ENCODE measurements at places on chromosomes 6 and 20. TPM values are rescaled to one million over a fixed set of nuclear protein-coding genes. Genes with fewer than 3 reads are reported as not detected.

Gene WFDC10B
- not detected for total RNA-seq

Gene NMBR
- total RNA-seq, result not detected

Gene MLN
- total RNA-seq, result not detected

Gene TMEM151B
- not detected for total RNA-seq

- peaks cover 17% of the 10 kb centered on the region for H3K4me1 ChIP-seq
- DNase-seq, result peak; percentile 74
- no peak overlapping the region for H3K27ac ChIP-seq
- no peaks in the 10 kb centered on the region for H3K36me3 ChIP-seq
- no peaks in the 10 kb centered on the region for H3K27me3 ChIP-seq
Measured at GRCh38 chr20:35619196-35620095, 3.8 kb downstream of the SPAG4 start.

DNA sequence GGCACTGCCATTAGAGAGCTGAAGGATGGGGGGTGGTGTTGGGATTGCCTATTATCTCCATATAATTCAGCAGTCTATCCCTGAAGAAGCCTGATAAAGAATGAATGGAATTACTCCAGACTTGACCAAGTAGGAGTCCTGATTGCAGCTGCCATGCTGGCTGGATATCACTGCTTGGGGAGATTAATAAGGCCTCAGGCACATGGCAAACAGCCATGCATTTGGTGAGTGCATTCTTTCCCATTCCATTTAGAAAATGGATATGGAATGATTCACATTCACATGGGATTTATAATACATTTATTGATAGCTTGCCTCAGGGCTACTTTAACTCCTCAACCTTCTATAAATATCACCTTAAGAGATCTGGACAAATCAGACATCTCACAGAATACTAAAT lies 49.6 kb upstream of the HLA-A start:
- H3K4me3 ChIP-seq, result no peak overlapping the region
- DNase-seq, result peak; percentile 3
- no peaks in the 10 kb centered on the region for H3K36me3 ChIP-seq
- H3K27me3 ChIP-seq, result no peaks in the 10 kb centered on the region
- H3K4me1 ChIP-seq, result no peaks in the 10 kb centered on the region

DNA sequence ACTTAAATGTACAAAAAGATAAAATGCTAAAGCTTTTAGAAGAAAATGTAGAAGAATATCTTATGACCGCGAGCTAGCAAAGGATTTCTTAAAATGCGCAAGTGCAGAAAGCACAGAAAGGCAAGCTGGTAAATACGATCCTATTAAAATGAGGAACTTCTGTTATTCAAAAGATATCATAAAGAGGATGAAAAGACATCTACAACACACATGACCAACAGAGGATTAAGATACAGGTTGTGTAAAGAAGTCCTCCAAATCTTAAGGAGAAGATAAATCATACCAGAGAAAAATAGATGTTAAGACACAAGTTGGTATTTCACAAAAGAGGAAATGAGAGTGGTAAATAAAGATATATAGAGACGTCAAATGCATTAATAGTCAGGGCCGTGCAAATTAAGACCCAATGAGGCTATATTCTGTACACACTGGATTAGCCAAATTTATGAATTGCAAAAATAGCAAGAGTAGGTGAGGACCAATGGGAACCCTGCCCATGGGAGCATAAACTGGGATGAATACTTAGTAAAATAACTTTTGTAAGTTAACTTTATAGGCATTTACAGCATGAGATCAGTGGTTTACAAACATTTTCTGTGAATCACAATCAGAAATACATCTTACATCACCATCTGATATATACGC lies 23.0 kb downstream of the APCDD1L start:
- no peak overlapping the region for H3K27ac ChIP-seq

GRCh38 chr20:41428285-41428684 lies 61.7 kb upstream of the EMILIN3 start:
- no peak overlapping the region for H3K27ac ChIP-seq
- H3K4me1 ChIP-seq, result no peaks in the 10 kb centered on the region
- no peaks in the 10 kb centered on the region for H3K27me3 ChIP-seq
- peaks cover 23% of the 10 kb centered on the region for H3K36me3 ChIP-seq

DNA sequence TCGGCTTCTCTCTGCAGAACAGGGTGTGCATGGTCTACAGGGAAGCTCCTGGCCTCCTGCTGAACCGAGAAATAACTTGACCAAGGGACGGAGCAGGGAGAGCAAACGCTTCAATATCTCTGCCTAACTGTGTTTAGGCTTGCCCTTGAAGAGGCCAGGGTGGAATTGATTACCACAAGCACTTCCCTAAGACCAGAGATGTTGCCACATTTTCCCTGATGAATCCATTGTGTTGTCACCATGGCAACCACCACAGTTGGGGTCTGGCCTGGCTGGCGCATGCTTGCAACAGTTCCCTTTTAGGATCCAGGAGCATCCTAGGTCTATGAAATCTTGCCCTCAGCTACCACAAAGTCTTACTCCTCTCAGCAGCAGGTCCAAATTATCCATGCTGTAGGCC lies 213.5 kb upstream of the SULF2 start:
- no peaks in the 10 kb centered on the region for H3K4me1 ChIP-seq
- no peaks in the 10 kb centered on the region for H3K36me3 ChIP-seq
- no peak for DNase-seq

- no peaks in the 10 kb centered on the region for H3K27me3 ChIP-seq
- no peak overlapping the region for H3K4me3 ChIP-seq
- no peak for DNase-seq
- H3K36me3 ChIP-seq, result no peaks in the 10 kb centered on the region
Measured at GRCh38 chr20:15069355-15069754, 731.9 kb upstream of the FLRT3 start.

DNA sequence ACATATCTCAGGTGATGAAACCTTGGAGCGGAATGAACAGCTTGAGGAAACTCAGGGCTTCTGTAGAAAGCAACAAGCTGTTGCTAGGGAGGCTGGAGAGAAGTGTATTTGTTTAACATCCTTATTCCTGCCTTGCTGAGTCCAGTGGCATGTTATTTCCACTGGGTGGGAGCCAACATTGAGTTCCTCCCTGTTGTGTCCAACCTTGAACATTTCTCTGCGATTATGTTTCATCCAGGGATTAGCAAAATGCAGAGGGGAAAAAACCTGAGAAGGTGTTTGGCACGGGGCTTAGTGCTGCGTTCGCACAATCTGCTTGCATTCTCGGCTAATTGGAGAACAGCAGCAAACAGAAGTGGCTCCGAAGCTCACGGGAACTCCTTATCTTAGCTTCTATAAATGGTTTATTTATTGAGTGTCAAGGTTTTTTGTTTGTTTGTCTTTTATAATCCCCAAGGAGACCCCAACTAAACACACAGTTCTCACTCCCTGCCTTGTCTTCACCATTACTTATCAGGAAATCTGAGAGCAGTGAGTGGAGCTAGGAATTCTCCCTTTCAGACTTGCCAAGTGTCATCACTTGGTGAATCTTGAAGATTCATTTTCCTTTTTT lies 412.8 kb downstream of the CDC5L start:
- H3K27ac ChIP-seq, result no peak overlapping the region
- H3K36me3 ChIP-seq, result no peaks in the 10 kb centered on the region
- no peak overlapping the region for H3K4me3 ChIP-seq
- peaks cover 7% of the 10 kb centered on the region for H3K4me1 ChIP-seq
- DNase-seq, result no peak

- no peak overlapping the region for H3K4me3 ChIP-seq
- no peak overlapping the region for H3K27ac ChIP-seq
- no peak for DNase-seq
- no peaks in the 10 kb centered on the region for H3K27me3 ChIP-seq
- no peaks in the 10 kb centered on the region for H3K4me1 ChIP-seq
Measured at GRCh38 chr20:22818636-22819035, 216.5 kb upstream of the SSTR4 start.

- H3K4me3 ChIP-seq, result no peak overlapping the region
- H3K4me1 ChIP-seq, result no peaks in the 10 kb centered on the region
- no peaks in the 10 kb centered on the region for H3K36me3 ChIP-seq
- no peaks in the 10 kb centered on the region for H3K27me3 ChIP-seq
Measured at GRCh38 chr6:5302220-5302946, 41.1 kb downstream of the FARS2 start.

DNA sequence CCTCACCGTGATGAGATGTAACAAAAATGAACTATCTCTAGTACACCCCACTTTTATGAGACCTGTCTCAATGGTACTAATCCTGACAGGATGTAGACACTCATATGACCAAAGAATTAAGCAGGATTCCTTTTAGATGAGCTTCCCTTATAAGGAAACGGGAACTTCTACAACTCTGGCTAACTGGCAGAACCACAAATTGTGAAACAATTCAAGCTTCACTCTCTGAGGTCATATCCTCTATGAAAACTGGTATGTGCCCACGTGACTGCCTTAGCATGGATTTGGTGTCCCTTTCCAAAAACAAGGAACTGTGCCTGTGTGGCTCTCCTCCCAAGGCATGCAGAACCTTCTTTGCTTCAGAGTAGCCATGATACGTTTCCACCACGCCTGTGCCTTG lies 14.1 kb upstream of the CPNE5 start:
- H3K4me1 ChIP-seq, result peaks cover 5% of the 10 kb centered on the region
- H3K27ac ChIP-seq, result peak overlapping the region; percentile 29
- H3K4me3 ChIP-seq, result no peak overlapping the region
- H3K27me3 ChIP-seq, result no peaks in the 10 kb centered on the region
- peaks cover 6% of the 10 kb centered on the region for H3K36me3 ChIP-seq
- no peak for DNase-seq

- H3K27ac ChIP-seq, result no peak overlapping the region
- no peak for DNase-seq
- no peak overlapping the region for H3K4me3 ChIP-seq
- H3K36me3 ChIP-seq, result no peaks in the 10 kb centered on the region
- H3K4me1 ChIP-seq, result no peaks in the 10 kb centered on the region
- H3K27me3 ChIP-seq, result no peaks in the 10 kb centered on the region
Measured at GRCh38 chr6:134875367-134875766, 74.5 kb downstream of the ALDH8A1 start.

DNA sequence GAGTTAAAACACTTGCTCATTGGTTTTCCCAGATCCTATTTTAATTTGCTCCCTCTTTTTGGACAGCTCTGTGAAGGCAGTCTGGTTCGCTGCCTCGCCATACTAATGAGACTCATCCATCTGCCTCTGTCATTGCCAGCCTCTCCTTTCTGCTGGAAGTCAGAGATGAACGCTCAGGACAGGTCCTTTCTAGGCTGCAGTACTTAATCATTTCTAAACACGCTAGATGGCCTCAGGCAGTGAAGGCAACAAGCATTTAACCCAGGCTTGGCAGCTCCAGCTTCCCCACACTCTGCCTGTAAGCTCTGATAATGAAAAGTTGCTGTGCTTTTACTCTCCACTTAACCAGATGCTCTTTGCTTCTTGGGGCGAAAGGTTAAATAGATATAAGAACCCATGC lies 286.7 kb upstream of the POU3F2 start:
- H3K4me1 ChIP-seq, result no peaks in the 10 kb centered on the region
- H3K4me3 ChIP-seq, result no peak overlapping the region
- H3K27ac ChIP-seq, result no peak overlapping the region
- DNase-seq, result no peak
- H3K27me3 ChIP-seq, result no peaks in the 10 kb centered on the region
- no peaks in the 10 kb centered on the region for H3K36me3 ChIP-seq

DNA sequence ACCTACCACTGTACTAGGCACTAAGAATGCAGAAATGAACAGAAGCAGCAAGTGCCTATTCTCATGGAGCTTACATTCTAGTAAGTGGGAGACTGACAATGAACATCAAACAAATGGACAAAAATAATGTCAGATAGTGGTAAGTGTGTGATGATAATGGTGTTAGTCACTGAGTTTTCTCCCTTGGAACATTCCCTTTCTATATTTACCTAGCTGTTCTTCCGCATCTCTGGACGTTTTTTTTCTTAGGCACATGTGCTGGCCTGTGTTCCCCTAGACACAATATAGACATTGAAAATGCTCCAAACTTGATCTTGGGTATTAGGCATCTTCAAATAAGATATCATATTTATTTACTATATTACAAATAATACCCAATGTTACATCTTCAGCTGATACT lies 218.1 kb upstream of the GJE1 start:
- H3K4me1 ChIP-seq, result peaks cover 3% of the 10 kb centered on the region
- no peak overlapping the region for H3K4me3 ChIP-seq
- no peaks in the 10 kb centered on the region for H3K36me3 ChIP-seq

DNA sequence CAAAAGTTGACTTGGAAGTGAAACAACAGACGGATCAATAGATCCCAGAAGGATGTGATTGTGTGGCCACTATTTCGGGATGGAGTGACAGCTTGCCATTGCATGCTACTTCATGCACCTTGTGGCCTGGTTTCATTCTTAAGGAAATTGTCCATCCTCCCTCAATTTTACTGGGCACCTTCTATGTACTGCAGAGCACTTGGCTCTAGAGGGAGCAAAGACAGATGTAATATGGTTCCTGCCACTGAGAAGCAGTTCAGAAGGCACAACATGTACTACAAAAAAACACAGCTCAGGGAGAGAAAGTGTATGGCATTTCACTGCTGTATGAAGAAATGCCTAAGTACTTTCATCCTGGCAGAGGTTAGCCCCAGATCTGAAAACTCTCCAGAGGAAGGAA lies 91.9 kb downstream of the FOXA2 start:
- H3K4me1 ChIP-seq, result peaks cover 40% of the 10 kb centered on the region
- no peak overlapping the region for H3K4me3 ChIP-seq
- DNase-seq, result no peak
- H3K27me3 ChIP-seq, result no peaks in the 10 kb centered on the region

DNA sequence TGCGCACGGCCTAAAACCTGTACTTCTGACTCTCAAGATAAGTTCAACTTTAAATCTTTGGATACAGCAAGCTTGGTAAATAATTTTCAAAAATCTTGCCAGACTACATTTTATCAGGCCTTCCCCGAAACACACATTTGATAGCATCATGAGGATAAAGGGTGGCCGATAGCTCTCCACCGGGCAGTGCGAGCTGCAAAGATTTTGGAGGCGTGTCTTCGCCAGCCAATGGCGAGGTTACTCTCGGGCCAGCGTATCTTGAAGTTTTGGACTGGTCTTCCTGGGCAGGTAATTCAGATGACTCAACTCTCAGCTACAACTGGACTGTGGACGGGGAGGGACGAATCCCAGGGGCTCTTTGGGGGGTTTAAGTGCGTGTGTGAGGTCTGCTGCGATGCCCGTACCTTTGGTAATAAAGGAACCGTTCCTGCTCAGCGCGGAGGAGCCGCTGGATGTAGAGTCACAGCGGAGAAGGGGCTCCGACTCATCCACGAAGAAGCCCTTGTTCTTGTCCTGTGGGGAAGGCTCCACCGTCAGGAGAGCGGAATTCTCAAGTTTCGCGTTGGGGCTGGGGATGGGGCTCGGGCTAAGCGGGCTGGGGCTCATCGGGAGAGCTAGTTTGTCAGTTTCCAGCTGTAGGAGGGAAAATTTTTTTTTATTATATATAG lies 75.3 kb downstream of the TNFRSF21 start:
- H3K4me3 ChIP-seq, result no peak overlapping the region
- H3K27ac ChIP-seq, result no peak overlapping the region
- no peaks in the 10 kb centered on the region for H3K27me3 ChIP-seq
- no peaks in the 10 kb centered on the region for H3K36me3 ChIP-seq

DNA sequence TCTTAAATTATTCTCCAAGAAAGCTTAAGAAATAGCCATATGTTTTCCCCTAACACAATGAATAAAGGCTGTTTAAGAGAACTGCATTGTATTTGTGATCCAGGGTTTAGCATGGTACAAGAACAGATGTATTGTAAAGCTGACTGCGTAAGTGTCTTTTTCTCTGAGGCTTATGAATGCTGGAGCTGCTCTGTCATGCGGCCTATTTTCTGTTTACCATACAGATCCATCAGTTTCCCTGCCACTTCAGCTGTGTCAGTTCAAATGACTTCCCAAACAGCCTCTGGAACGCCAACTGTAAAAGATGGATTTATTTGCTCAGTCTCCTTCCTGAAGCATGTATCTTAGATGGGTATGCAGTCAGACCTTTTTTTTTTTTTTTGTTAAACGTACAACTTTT lies 419.3 kb upstream of the HS3ST5 start:
- H3K36me3 ChIP-seq, result no peaks in the 10 kb centered on the region
- no peak overlapping the region for H3K27ac ChIP-seq
- H3K4me3 ChIP-seq, result no peak overlapping the region
- peaks cover 2% of the 10 kb centered on the region for H3K27me3 ChIP-seq
- no peak for DNase-seq
